ENCODE measurements at places on chromosomes 1 and 21.

DNA sequence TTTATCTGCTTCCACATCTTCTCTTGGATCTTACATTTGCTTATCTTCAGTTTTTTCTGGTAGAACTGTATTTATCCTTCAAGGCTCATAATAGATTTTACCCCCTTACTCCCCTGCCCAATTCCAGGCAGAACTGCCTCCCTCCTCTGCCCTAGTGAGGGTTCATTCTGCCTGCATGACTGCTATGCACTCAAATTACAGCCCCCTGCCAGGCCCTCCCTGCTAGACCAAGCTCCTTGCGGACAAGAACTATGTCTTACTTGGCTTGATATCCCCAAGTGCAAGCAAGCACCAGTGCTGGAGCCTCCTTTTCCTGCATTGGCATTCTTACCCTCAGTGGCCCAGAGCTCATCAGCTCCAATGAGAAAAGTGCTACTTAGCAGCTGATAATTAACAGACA, 18.1 kb downstream of the MAPKAPK2 start:
- DNase-seq: no peak

- DNase-seq: no peak
These were observed 2.0 kb upstream of the NOS1AP start for GRCh38 chr1:162067466-162067865.

- no peak for DNase-seq
These were observed 177.3 kb downstream of the CACNA1E start for GRCh38 chr1:181660621-181661020.

DNA sequence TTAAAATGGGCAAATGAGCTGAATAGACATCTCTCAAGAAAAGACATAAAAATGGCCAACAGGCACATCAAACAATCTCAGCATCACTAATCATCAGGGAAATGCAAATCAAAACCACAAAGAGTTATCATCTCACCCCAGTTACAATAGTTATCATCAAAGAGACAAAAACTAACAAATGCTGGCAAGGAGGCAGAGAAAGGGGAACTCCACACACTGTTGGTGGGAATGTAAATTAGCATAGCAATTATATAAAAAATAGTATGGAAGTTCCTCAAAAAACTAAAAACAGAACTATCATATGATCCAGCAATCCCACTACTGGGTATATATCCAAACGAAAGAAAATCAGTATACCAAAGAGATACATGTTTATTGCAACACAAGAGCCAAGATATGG, 68.7 kb downstream of the DENND1B start:
- DNase-seq: no peak

DNA sequence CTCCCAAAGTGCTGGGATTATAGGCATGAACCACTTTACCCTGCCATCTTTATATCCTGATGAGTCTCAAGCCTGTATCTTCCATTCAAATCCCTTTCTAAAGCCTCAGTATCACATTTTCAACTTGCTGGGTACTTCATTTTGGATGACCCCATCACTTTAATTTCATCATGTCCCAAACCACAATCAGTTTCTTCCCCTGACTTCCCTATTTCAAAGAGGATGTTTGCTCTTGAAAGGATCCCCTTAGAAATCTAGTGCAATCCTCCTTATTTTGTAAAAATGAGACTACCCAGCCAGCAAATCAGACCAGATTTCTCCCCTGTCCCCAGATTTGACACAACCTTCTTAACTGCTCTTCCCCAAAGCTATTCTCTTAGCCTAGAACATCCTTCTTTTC, 7.0 kb upstream of the TRIT1 start:
- DNase-seq: no peak

GRCh38 chr1:180571060-180571831, 12.5 kb downstream of the OVAAL start:
- DNase-seq: no peak

DNA sequence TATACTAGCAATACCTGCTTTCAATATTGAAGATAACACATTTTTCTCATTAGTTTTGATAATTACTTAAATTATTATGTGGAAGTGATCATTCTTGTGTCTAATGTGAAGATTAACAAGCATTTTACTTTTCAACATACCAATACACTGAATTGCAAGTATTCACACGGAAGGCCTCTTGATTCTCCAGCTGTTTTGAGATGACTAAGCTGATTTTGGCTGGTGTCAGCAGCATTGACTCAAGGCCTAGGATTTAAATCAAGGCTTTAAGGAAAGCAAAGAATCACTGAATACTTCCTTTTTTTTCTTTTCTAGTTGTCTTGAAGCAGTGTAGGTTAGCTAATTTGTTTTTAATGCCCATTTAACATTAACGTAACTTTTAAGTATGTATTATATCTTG, 373.7 kb downstream of the SRGAP2C start:
- DNase-seq: no peak

DNA sequence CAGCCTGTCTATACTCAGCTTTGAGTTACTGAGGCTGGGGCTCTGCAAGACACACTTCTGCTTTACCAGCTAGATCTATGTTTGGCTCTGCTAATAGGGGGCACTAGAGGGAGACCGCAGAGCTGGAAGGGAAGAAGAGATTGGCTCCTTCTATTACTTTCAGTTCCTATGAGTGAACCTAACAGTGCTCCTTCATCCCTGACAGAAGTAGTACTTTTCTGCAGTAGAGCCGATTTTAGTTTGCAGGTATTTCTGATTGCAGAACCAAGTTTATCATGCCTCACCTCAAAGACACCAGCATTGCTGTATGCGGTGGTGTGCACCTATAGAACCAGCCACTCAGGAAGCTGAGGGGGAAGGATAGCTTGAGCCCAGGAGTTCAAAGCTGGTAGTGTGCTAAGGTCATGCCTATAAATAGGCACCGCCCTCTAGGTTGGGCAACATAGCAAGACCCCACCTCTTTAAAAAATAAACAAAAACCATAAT, 5.7 kb upstream of the ZDHHC18 start:
- no peak for DNase-seq

DNA sequence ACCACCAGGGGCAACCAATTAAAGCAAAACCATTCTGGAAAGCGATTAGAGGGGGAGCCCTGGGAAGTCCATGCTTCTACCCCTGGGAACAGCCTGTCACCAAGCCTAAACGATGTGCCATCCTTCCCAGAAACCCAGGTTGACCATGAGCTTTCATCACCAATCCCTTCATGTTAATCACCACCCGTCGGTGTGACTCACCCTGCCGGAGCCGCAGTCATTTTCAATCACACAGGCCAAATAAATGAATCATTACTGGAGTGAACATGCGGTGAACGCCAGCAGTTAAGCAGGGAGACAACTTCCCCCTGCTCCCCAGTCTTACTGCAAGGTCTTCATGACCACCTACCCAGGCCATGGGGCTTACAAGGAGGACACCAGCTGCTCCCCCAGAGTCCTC, 308.8 kb downstream of the AJAP1 start:
- DNase-seq: no peak

DNA sequence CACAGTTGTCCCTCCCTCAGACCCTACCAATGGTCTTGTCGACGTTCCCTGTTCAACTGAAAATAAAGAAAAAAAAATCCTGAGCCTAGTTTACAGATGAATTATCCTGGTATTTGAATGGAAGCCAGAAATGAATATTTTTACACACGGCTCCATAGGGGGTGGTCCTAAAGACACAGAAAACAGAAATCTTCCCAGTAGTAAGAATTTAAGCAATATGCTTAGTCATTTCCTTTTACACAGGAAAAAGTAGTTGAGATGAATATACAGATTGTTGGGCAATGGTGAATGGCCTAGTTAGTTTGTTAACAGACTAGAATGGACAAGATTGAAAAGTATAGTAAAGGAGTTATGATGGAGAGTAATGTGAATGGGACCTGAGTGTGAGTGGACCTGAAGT, 67.4 kb downstream of the RGS18 start:
- DNase-seq: no peak

DNA sequence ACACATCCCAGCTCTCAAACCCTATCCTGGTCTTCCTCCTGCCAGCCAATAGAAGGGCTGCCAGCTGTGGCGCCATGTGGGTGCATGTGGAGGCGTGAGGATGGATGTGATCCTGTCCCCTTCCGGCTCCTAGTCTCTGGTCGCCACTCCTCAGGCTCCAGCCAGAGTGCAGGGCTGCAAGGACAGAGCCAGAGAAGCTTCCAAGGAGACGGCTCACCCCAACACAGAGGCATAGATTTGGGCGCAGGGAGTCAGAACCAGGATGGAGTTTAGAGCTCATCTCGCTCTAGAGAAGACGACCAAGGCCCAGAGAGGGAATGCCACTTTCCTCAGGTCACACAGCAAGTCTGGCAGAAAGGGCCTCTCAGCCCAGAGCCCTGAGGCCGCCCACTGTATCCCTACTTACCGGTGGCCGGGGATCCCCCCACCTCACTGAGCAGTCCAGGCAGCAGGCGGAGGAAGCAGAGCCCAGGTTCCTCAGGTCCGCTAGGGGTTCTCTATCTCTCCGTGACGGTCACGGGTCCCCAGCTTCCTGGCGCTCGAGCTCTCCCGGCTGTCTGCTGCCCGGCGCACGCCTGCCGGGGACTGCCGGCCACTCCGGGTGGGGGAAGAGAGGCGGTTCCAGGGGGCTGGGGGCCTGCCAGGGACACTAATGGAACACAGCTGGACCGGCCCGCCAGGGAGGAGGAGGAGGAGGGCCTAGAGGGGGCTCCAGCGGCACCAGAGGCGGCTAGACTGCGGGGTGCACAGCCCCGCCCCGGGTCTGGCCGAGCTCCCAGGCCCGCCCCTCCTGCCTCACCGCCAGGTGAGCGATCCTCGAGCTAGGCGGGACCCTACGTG, at the start of gene COL16A1:
Gene COL16A1, minus strand, starts transcription at position 587 of the 840 bp plus-strand sequence. CDS start 1,824 bp downstream, outside the sequence.
- no peak for DNase-seq

DNA sequence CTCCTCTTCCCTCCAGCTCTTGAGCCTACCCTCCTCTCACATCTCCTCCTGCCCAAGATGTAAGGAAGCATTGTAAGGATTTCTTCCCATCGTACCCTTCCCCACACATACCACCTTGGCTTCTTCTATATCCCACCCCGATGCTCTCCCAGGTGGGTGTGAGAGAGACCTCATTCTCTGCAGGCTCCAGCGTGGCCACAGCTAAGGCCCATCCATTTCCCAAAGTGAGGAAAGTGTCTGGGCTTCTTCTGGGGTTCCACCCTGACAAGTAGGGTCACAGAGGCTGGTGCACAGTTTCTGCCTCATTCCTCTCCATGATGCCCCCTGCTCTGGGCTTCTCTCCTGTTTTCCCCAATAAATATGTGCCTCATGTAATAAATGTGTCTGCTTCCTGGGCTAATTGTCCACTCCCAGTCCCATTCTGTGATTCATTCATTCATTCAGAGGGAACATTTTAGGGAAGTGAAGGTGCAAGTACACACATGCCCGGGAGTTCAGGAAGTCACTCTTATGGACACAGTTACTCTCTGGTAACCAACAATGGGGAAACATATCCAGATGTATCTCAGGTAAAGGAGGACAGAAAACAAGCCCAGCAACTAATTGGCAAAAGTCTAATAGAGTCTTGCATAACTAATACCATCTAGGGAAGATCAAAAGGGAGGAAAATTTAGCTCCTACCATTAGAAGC, 1.9 kb downstream of the SPRR4 start:
- DNase-seq: no peak

DNA sequence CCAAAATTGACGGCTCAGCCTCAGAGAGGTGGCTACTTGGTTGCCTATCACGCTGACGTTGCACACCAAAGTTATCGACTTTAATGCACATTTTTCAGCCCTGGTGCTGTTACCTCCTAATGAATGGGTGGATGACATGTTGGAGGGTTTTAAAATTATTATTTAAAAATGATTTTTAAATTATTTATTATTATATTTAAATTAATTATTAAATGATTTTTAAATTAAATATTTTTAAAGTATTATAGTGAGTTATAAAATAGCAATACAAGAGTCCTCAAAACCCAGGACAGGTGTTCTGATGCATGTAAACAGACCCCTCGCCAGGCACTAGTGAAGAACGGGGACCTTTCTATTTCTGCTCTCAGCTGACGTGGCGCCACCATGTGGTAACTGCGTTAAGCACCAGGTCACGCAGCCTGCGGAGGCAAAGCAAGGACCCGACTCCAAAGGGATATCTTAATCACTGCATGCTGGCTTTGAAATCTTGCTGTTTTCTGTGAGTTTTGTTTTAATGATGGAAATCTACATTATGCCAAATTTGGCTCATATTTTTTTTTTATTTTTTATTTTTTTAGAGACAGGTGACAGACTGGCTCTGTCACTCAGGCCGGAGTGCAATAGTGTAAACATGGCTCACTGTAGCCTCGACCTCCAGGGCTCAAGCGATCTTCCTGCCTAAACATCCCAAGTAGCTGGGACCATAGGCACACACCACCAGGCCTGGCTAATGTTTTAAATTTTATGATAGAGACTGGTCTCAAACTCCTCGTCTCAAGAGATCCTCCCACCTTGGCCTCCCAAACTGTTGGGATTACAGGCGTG, 22.6 kb downstream of the CASP9 start:
- DNase-seq: no peak

GRCh38 chr1:53490351-53490750, 31.2 kb downstream of the DMRTB1 start:
- DNase-seq: no peak

DNA sequence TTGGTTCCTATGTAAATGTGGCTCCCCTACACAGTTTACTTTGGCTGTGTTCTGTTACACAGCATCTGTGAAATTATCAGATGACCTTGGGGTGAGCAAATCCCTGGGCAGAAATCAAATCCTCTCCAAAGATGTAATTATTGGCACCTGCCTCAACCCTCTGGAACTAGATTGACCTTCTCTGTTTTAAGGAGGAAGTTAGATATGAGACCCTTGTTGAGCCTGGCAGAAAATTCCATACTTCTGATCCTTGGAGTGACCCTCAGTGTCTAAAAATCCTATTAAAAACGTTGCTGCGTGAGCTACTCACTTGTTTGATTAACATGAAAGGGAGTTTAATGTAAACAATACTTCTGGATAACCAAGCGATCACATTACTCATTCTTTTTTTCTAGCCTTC, 122.0 kb downstream of the CLIC6 start:
- DNase-seq: no peak

DNA sequence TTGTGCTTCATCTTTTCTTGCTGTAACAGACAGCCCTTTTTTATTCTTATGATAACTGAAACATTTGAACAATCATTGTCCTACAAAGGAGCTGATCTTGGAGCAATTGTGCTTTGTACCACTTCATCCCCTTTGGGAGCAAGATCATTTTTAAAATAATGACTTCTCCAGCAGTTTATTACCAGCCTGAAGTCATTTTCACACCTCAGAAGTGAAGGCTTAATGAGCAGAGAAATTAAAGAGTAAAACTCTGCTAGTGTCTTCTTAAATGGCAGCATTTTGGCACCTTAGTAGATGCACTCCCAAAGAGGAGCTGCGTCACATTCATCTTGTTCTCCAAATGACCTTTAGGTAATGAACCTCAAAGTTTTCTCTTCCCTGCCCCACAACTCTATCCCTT, 439.6 kb upstream of the CAMK1G start:
- DNase-seq: no peak

- no peak for DNase-seq
These were observed 194.0 kb upstream of the VAMP3 start for GRCh38 chr1:7576946-7577657.
